Activated naive CD4-positive, alpha-beta T cell treated with Interleukin-2 at 50 U/mL for 16 hours (primary cell): ENCODE measurements at places on chromosomes 3 and 15.

DNA sequence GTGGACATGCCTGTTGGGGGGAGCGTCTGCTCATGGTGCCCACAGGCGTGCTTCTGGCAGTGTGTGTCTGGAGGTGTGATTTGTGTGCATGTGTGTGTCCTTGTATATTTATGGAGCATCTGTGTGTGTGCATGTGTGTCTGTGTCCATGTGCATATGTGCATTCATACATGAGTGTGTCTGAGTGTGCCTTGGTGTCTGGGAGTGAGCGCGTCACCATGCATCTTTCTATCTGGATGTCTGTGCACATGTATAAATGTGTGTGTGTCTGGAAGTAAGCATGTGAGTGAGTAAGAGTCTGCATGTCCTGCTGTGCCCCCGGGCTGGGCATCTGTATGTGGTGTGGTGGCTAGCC, 58.1 kb upstream of the PRR23E start:
- DNase-seq = no peak

- DNase-seq = no peak
Measured at GRCh38 chr3:69283913-69284611, 101.8 kb downstream of the FRMD4B start.

- DNase-seq = no peak
Measured at GRCh38 chr3:25648925-25649830, 15.5 kb downstream of the TOP2B start.

GRCh38 chr3:117101697-117102096, 392.1 kb downstream of the TUSC7 start:
- DNase-seq = no peak

DNA sequence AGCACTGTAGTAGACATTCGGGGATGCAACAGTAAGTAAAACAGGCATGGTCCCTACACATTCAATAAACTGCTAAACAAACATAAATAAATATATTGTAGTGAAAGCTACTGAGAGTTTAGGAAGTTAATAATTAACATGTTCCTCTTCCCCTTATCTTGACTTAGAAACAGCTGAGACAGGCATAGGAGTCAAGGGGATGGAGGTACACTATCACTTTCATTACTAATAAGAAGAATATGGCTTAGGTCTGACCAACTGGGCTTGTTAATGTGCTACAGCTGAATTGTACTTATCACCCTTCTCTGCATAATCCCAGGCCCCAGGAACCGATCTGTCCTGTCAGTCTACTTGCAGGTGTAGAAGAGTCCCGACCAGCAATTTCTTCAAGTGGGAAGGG, 116.3 kb upstream of the DAZL start:
- no peak for DNase-seq

DNA sequence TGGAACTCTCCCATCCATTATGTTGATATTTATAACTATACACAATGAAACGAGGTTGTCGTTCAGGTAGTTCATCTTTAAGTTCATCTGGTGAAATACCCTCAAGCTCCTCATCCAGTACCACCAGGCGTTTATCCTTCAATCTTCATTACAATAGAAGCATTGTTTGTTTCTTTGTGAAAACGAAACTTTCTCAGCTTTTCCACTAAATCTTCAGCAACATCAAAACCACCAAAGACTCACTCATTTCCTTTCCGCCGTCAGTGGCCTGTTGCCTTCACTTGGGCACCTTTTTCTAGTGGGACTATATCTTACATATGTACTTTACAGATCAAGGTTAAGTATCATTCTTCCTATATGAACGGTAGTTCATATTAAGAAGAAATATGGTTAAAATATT, 44.1 kb upstream of the TFG start:
- peak; percentile 38 for DNase-seq
